T-helper 9 cell (primary cell): ENCODE measurements at places on chromosomes 3 and 15.
A peak's percentile ranks its signal among the peaks of the same experiment; 100 is the strongest.

DNA sequence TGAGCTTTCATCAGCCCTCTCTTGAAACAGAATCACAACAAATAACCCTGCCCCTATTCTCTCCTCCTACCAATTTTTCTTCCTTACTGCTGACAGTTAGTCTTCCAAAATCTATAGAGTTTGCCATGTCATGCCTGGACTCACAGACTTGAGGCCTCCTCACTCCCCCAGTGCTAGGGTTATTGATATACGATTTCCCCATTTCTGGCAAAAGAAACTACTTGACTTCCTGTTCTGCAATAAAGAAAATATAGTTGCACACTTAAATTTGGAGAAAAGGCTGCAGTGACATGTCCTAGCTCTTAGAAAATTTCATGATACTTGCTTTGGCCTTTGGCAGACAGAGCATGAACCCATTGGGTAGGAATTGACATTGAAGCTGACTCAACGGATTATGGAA is 75.9 kb downstream of the CYP19A1 start:
- DNase-seq: no peak

GRCh38 chr15:67724691-67725375 is 100.5 kb upstream of the SKOR1 start:
- DNase-seq: no peak

DNA sequence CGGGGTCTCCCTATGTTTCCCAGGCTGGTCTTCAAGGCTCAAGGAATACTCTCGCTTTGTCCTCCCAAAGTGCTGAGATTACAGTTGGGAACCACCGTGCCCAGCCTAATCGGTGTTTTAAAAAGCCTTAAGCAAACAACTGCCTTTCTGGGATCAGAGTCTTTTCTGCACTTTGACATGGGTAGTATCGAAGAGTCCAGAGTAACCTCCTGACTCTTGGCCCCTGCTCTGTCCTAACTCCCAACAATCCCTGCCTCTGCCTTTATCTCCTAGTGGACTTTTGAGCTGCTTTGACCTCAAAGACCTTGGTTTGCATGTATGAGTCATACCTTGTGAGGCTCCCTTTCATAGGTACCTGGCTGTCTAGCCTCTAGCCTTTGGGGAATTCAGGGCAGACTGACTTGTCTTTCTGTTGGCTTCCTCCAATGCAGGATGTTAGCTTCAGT is 21.0 kb upstream of the HACD2 start:
- DNase-seq: no peak

DNA sequence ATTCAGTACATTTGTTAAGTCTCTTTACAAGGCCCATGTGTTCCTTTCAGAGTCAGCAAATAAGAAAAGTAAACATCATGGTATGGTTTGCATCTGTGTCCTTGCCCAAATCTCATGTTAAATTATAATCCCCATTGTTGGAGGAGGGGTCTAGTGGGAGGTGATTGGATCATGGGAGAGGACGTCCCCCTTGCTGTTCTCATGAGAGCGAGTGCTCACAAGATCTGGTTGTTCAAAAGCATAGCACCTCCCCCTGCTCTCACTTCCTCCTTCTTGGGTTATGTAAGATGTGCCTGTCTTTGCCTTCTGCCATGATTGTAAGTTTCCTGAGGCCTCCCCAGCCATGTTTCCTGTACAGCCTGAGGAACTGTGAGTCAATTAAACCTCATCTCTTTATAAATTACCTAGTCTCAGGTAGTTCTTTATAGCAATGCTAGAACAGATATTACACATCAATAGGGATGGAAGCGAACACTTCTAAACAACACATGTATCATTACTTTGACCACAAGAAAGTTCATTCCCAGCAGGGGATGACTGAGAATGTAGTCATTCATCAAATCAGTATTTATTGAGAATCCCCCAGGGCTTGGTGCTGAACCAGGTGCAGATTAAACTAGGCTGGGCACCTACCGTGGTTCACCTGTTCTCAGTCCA is 4.1 kb downstream of the EFCAB12 start:
- DNase-seq: no peak

- no peak for DNase-seq
Measured at GRCh38 chr15:67085818-67086636, 20.6 kb downstream of the SMAD3 start.

GRCh38 chr3:138097192-138098172 is 17.9 kb downstream of the DZIP1L start:
- no peak for DNase-seq

- no peak for DNase-seq
Measured at GRCh38 chr3:191347228-191347627, 16.9 kb upstream of the UTS2B start.

- DNase-seq: no peak
Measured at GRCh38 chr3:185402561-185402960, 39.6 kb downstream of the MAP3K13 start.

DNA sequence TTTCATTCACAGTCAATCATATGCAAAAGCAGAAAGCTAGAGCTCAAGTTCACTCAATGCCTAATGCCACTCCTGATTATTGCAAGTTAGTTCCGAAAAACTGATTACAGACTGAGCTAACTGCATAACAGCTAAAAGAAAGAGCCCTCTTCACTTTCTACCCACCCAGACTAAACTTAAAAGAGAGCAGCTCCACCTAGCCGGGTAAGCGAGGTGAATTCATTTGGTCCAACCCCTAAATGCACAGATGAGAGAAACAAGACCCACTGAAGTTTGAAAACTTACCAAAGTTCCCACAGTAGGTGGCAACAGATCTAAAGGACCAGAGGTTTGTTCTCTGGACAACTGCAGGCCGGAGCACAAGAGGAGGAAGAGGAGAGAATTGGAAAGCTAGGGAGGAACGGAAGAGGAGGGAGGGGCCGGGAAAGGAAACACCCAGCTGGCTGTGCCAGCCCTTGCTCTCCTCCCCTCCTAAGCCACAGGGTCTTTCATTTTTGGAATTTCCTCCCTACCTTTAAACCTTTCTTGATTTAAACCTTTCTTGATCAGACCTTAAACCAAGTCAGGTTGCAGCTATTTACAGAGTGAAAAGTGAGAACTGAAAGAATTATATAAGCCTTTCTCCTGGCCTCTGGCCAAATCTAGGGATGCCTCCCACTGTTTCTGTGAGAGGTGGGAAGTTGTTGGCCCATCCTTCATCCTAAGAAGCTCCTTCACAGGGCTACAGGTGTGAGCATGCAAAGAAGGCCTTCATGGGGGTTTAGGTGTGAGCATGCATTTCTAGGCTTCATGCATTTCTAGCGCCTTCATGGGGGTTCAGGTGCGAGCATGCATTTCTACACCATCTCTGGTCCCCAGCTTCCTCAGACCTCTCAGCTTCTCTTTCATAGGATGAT is 114.7 kb upstream of the LMOD3 start:
- DNase-seq: no peak

DNA sequence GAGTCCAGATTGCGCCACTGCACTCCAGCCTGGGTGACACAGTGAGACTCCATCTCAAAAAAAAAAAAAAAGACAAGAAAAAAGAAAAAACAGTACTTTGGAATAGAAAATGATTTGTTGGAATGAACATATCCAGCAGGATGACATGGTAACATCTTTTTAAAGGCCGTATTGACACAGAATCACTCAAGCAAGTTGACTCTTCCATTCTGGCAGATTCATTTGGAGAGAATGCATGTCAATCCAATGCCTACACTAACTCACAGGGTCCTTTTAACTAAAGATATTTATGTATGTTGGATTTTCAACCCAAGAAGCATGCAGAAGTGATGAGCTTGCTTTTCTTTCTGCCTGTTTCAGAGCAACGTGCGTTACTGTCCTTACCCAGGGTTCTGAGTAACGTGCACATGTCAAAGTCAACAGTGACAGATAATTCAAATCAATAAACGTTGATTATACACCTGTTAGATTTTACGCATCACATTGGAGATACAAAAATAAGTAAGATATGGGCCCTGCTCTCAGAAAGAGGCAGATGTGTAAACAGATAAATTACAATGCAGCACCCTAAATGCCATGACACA is 77.1 kb upstream of the FNDC3B start:
- DNase-seq: no peak

GRCh38 chr3:52373676-52374075 is 57.6 kb downstream of the DNAH1 start:
- no peak for DNase-seq

GRCh38 chr3:173055228-173055933 is 85.7 kb downstream of the SPATA16 start:
- no peak for DNase-seq

GRCh38 chr3:45137656-45138181 is 8.5 kb downstream of the CDCP1 start:
- no peak for DNase-seq

- no peak for DNase-seq
Measured at GRCh38 chr3:43558171-43558570, 63.6 kb downstream of the ANO10 start.

DNA sequence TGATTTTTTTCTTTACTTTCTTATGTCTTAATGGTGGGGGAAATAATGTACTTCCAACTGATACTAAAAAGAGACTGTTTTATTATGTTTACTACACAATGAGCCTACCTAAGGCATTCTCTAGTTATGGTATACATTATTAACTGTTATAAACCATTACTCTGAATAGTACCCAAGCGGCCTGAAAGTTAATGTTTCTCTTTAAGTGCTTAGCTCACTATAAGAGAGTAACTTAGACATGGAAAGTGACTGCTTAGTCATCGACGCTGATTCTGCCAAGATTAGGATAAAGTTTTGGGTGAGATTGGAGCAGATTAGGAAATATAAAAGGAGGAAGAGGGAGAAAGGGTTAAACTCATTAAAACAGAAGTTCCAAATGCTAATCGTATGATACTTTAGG is 365.0 kb downstream of the NLGN1 start:
- no peak for DNase-seq

- peak; percentile 51 for DNase-seq
Measured at GRCh38 chr3:39146611-39147591, 6.5 kb downstream of the CSRNP1 start.

DNA sequence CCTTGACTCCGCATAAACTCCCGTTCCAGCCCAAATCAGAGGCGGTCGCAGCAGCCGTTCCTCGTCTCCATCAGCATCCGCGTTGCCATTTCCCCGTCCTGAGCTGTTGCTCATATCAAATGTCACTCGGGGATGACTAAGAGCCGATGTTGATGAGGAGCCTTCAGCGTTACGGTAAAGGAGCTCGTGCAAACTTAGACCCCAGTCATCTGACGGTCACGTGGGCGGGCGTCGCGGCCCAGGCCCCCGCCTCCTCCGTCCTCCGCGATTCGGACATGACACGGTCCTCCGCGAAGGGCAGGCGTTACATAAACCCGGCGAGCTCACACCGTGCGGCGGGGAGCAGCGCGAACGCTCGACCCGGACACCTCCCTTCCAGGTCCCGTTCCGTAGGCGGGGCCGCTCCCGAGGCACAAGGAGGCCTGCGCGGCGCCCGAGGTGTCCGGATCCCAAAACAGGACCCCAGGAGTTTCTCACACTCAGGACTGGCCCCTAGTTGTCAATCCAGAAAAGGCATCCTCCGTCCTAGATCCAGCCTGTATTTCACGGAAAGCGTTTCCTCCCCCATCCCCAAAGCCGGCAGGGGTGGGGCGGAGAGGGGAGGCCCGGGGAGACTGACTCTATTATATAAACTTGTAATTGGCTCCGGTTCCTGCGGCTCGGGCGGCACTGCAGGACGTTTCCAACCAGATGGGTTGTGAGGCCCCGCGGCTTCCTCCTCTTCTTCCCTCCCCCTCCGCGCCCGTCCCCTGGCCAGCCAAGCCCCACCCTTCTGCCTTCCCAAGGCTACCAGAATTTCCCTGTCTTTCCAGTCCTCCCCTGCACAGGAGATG is 100.0 kb upstream of the IGF1R start:
- DNase-seq: no peak

DNA sequence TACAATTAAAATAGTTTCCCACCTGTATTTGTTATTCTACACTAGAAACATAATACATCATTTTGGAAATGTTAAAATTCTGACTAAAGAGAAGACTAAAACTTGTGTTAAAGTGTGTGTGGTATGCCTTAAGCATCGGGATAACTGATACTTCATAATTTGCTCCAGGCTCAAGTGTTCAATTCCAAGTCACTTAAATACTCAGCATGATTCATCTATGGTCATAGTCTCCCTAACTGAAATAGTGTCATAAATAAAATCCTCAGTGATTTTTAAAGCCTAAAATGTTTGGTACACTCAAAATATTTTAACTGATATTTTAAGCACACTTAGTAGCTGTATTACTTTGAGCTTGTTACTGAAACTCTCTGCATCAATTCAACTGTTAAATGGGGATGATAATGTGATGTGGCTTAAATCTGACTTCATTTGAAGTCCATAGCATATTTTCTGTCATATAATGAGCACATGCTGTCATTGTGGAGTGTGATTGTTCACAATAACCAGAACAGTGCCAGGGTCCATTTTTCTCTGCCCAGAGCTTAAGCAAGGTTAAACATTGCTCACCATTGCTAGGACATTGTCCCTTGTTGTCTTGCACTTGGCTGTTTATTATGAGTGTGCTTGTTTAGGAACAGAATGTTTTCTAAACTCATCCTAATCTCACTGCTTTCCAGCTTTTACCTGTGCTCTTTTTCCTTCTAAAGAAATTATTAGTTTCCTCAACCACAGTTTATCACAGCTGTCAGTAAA is 122.2 kb downstream of the KLHL25 start:
- no peak for DNase-seq

DNA sequence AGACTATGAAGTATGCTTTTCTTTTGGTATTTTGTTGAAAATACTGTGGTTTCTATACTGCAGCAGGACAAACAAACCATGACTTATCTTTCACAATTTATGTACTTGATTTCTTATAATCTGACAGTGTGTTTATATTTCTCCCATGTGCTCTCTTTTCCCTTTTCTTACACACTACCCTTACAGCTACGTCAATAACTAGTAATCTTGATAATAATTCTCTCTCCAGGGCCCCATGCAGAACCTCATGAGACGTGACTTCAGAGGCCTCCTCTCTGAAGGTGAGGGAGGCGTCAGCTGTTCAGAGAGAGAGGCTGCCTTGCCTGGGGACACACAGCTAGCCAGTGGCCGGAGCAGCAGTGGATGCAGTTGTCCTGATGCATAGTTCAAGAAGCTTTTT is 35.9 kb downstream of the KY start:
- no peak for DNase-seq

- DNase-seq: no peak
Measured at GRCh38 chr3:61520966-61521628, 40.3 kb upstream of the PTPRG start.

- no peak for DNase-seq
Measured at GRCh38 chr3:69876073-69876472, 123.5 kb upstream of the SAMMSON start.

DNA sequence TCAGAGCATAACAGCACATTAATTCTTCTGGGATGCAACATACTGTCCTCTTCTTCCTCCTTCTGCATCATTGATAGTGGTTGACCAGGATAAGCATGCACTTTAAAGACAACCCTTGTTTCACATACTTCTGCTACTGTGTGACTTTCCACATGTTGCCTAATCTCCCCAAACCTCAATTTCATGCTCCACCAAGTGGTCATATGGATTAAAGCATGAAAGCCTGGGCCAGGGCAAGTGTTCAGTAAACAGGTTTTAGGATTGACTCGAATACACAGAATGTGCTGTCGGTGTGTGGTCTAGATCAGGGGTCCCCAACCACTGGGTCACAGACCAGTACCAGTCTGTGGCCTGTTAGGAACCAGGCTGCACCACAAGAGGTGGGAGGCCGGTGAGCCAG is 22.5 kb upstream of the BFSP2 start:
- DNase-seq: no peak

- DNase-seq: peak; percentile 27
Measured at GRCh38 chr15:40358471-40359353, 693 bp downstream of the DISP2 start.
